Posterior vena cava (tissue), 2 donors: ENCODE measurements at places on chromosomes 5 and 9. TPM values are rescaled to one million over a fixed set of nuclear protein-coding genes. Genes with fewer than 3 reads are reported as not detected.

Gene CNTNAP3
- 14.2 TPM for total RNA-seq

Gene RGS3
- 66.2 TPM for total RNA-seq

Gene TAF11L9
- total RNA-seq = not detected

Gene LRRC70
- total RNA-seq = 5.4 TPM

Gene C9
- not detected for total RNA-seq

Gene PCDHA12
- total RNA-seq = 0.24 TPM
